Stimulated activated CD4-positive, alpha-beta T cell treated with anti-CD3 and anti-CD28 coated beads, TNF-alpha, amount 100 ng/mL, for 24 hours (primary cell): ENCODE measurements at places on chromosomes 7 and 10.

DNA sequence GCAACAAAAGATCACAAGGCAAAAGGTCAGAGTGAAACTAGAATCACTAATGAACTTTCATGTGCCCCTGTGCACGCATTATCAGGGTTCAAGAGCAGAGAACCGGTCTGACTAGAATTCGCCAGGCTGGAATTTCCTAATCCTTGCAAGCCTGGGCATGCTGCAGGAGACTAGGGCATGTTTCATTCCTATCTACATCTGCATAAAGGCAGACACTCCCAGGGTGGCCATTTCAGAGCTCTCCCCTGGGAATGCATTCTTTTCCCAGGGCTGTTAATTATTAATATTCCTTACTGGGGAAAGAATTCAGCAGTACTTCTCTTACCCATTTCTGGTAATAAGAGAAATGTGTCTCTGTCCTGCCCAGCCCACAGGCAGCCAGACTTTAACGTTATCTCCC lies 90.5 kb downstream of the CDC14C start:
- no peak for DNase-seq

DNA sequence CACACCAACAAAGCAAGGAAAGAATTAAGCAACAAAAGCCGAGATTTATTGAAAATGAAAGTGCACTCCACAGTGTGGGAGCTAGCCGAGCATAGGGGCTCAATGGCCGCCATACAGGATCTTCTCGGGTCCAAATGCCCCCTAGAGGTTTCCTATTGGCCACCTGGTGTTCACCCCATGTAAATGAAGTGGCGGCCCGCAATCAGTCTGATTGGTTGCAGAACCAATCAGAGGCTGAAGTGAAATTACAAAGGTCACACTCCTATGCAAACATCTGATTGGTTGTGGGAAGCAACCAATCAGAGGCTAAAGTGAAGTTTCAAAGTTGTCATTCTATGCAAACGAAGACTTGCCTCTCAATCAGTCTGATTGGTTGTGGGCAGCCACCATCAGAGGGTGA lies 61.8 kb upstream of the SLC35B4 start:
- no peak for DNase-seq

DNA sequence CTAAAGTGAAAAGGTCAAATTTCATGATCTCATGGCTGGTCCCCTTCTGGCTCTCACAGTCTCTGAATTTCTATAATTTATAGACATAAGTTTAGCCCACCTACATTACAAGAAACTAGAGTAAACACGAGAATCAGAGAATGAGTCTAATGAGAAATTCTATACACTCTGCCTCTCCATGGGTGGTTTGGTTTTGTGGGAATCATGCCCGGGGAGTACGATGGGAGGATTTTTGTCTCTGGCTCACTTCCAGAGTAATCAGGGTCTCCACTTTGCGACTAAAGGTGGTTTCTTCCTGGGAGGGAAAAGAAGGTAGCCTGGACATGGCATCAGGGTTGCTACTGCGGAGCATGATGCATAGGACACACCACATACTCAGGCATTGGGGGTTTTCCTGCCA lies 69.7 kb downstream of the MRC1 start:
- DNase-seq, result no peak

- no peak for DNase-seq
Measured at GRCh38 chr10:127909716-127910463, 3.0 kb downstream of the PTPRE start.
